Myocyte (in vitro differentiated cells): ENCODE measurements at places on chromosomes 16 and 17. TPM values are rescaled to one million over a fixed set of nuclear protein-coding genes. Genes with fewer than 3 reads are reported as not detected.

The PDE6G gene
- total RNA-seq: not detected in 2 replicates

The SLC12A3 gene
- total RNA-seq: 0.16 TPM in 1 of 2 replicates, not detected in the other

The LRRC37A gene
- total RNA-seq: 1.1 and 1.5 TPM in 2 replicates

The CD300LB gene
- total RNA-seq: not detected in 2 replicates

The RRAD gene
- 26.3 and 60.5 TPM in 2 replicates for total RNA-seq

The TBC1D3 gene
- total RNA-seq: not detected in 2 replicates

The CDRT15L2 gene
- total RNA-seq: not detected in 2 replicates

The ST3GAL2 gene
- total RNA-seq: 14.4 and 16.5 TPM in 2 replicates

The PIPOX gene
- total RNA-seq: 6.4 and 17.5 TPM in 2 replicates

The CSH1 gene
- total RNA-seq: not detected in 2 replicates

The HOXB6 gene
- total RNA-seq: 13.5 and 22.9 TPM in 2 replicates

The HBQ1 gene
- total RNA-seq: not detected in 2 replicates

The GRB7 gene
- not detected in 2 replicates for total RNA-seq

The PTGES3L gene
- total RNA-seq: 28.8 and 29.1 TPM in 2 replicates

The SALL1 gene
- total RNA-seq: not detected in 2 replicates

The SLFN5 gene
- total RNA-seq: 34.2 and 36.0 TPM in 2 replicates

The ITGAX gene
- 0.40 TPM in 1 of 2 replicates, not detected in the other for total RNA-seq

The NLRC3 gene
- not detected in 2 replicates for total RNA-seq

The LRRC37B gene
- total RNA-seq: 3.8 and 7.0 TPM in 2 replicates

The OR2C1 gene
- total RNA-seq: 0.88 TPM in 1 of 2 replicates, not detected in the other

The ZNF287 gene
- 8.3 and 11.4 TPM in 2 replicates for total RNA-seq

The GRAPL gene
- not detected in 2 replicates for total RNA-seq

The TBX2 gene
- total RNA-seq: 6.5 and 7.7 TPM in 2 replicates

The CIAO3 gene
- 39.2 TPM in 2 replicates for total RNA-seq

The MPO gene
- 0.05 TPM in 2 replicates for total RNA-seq

The KRTAP17-1 gene
- total RNA-seq: not detected in 2 replicates

The CLEC19A gene
- total RNA-seq: not detected in 2 replicates
